Naive thymus-derived CD8-positive, alpha-beta T cell (primary cell): ENCODE measurements at places on chromosomes 2 and 18. TPM values are rescaled to one million over a fixed set of nuclear protein-coding genes. Genes with fewer than 3 reads are reported as not detected.
A peak's percentile ranks its signal among the peaks of the same experiment; 100 is the strongest.

DNA sequence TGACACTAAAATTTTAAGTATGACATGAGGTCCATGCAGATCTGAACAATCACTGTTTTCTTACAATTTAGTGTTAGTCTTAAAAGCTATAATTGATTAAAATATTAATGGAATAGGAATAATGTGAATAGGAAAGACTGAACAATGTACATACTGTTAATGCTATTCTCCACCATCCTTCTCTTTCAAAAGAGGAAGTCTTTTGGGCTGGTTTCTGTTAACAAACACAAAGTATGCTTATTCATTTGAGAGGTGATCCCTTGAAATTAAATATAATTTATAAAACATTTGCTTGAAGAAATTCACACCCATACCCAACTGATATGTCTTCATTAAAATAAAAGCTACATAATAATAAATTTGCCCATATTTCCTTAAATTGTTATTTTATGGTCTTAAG, 2.3 kb downstream of the STPG4 start:
- H3K27me3 ChIP-seq = no peaks in the 10 kb centered on the region
- H3K36me3 ChIP-seq = peaks cover 19% of the 10 kb centered on the region
- H3K4me3 ChIP-seq = no peak overlapping the region
- no peak for DNase-seq
- no peak overlapping the region for H3K27ac ChIP-seq
- peaks cover 8% of the 10 kb centered on the region for H3K4me1 ChIP-seq

GRCh38 chr2:232983669-232984140, 29.4 kb downstream of the NGEF start:
- H3K4me1 ChIP-seq = peaks cover 7% of the 10 kb centered on the region
- peaks cover 13% of the 10 kb centered on the region for H3K36me3 ChIP-seq
- H3K27ac ChIP-seq = no peak overlapping the region

DNA sequence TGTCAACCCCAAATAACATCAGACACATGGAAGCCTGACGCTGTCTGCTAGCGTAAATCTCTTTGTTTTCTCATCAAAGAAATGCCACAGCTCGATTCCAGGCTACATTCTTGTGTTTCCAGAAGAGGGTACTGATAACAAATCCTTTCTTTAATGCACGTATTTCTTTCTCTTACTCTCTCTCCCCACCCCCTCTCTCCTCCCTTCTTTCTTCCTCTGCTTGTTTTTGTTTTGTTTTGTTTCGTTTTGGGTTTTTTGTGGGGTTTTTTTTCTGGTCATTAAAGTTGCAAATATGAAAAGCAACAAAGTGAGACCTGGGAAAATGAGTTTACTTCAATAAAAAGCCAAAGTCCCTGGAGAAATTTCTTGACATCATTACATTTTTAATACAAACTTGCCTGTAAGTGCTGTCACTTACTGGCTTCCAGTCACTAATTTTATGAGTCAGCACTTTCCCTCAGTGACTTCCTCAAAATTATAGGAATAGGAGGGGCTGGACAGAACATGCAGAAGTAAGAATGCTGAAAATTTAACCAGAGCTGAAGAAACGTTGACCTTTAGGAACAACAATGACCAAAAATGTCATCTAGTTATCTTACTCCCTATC, 106.7 kb upstream of the NABP1 start:
- no peaks in the 10 kb centered on the region for H3K36me3 ChIP-seq
- peaks cover 9% of the 10 kb centered on the region for H3K4me1 ChIP-seq
- DNase-seq = peak; percentile 51
- no peak overlapping the region for H3K27ac ChIP-seq
- peaks cover 3% of the 10 kb centered on the region for H3K27me3 ChIP-seq
- peak overlapping the region; percentile 64 for H3K4me3 ChIP-seq

- no peaks in the 10 kb centered on the region for H3K36me3 ChIP-seq
- peaks cover 6% of the 10 kb centered on the region for H3K27me3 ChIP-seq
- no peak for DNase-seq
- H3K27ac ChIP-seq = no peak overlapping the region
Observed at GRCh38 chr2:216554286-216554685, 55.6 kb downstream of the RPL37A start.

- no peaks in the 10 kb centered on the region for H3K36me3 ChIP-seq
- H3K27ac ChIP-seq = no peak overlapping the region
- DNase-seq = no peak
- H3K4me1 ChIP-seq = no peaks in the 10 kb centered on the region
- no peak overlapping the region for H3K4me3 ChIP-seq
Observed at GRCh38 chr2:8059255-8059654, 622.6 kb upstream of the ID2 start.

- peaks cover 10% of the 10 kb centered on the region for H3K27me3 ChIP-seq
- DNase-seq = no peak
- H3K4me3 ChIP-seq = no peak overlapping the region
Observed at GRCh38 chr2:177031438-177032180, 181.0 kb upstream of the HNRNPA3 start.

DNA sequence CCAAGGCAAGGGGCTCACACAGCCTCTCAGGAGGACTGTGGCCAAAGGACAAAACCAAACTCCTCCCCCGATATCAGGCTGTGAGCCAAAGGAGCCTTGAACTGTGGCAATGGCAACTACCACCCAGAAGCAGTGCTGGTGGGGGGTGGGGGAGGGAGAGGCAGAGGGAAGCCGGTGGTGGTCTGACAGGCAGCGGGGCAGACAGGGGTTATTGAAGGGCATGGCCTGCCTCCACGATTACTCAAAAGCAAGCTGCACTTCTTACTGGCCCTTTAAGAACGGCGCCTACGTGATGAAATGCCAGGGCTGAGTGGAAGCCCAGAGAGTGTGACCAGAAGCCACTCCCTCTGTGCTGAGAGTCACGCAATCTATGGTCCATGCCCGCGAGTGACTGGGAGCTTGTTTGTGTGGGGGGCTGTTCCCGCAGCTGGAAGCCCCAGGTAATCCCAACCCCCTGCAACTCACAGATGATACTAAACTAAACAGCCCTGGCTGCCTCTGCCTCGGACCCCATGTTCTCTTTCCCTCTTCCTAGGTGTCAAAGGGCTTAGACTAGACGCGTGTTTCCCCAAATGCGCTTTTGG, 128.2 kb upstream of the CXCR4 start:
- no peaks in the 10 kb centered on the region for H3K36me3 ChIP-seq
- H3K4me3 ChIP-seq = no peak overlapping the region
- no peak for DNase-seq
- no peaks in the 10 kb centered on the region for H3K27me3 ChIP-seq
- peaks cover 57% of the 10 kb centered on the region for H3K4me1 ChIP-seq

DNA sequence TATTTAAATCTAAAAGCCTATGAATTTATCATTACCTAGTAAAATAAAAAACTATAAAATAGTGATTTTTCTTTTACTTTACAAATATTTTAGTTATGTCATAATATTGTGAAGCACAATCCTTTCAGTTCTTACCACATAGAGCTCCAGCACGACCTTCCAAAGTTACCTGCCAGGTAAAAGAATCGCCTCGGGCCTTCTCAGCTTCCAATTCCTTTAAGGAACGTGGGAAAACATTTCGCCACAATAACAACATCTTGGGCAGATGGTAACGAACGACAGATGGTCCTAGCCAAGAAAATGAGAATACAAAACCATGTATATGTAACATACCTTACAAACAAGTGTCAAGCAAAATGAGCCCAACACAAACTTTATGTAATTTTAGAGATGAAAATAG, 23.7 kb downstream of the HEATR5B start:
- peaks cover 22% of the 10 kb centered on the region for H3K36me3 ChIP-seq
- H3K27me3 ChIP-seq = no peaks in the 10 kb centered on the region
- DNase-seq = no peak
- H3K27ac ChIP-seq = no peak overlapping the region
- peaks cover 4% of the 10 kb centered on the region for H3K4me1 ChIP-seq
- H3K4me3 ChIP-seq = no peak overlapping the region

- no peak for DNase-seq
- H3K4me1 ChIP-seq = no peaks in the 10 kb centered on the region
- H3K36me3 ChIP-seq = no peaks in the 10 kb centered on the region
- H3K27me3 ChIP-seq = peaks cover 28% of the 10 kb centered on the region
- no peak overlapping the region for H3K4me3 ChIP-seq
Observed at GRCh38 chr2:181642086-181642485, 14.8 kb downstream of the CERKL start.

- H3K27ac ChIP-seq = no peak overlapping the region
- no peaks in the 10 kb centered on the region for H3K27me3 ChIP-seq
- no peak for DNase-seq
Observed at GRCh38 chr18:6355789-6356589, 58.7 kb downstream of the L3MBTL4 start.

DNA sequence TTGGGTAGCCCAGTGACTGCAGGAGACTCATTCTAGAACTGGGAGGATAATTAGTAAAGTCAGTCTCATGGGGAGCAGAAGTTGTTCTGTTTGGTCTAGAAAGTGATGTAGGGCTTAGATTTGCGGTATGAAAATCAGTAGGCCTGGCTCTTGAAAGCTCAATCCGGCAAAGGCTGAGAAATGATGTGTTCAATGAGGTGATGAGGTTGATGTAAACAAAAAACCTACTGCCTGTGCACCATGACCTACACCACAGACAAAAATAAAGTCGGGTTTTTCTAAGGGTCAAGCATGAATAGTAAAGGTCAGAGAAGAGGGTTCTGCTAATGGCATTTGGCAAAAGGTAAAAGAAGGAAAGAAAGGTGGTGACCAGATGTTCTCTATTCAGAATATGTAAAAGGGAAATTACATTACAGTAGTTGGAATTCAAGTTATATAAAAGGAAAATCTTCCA, 80.8 kb upstream of the COL5A2 start:
- no peaks in the 10 kb centered on the region for H3K27me3 ChIP-seq
- peaks cover 15% of the 10 kb centered on the region for H3K4me1 ChIP-seq
- no peak for DNase-seq
- H3K4me3 ChIP-seq = no peak overlapping the region
- H3K27ac ChIP-seq = no peak overlapping the region

DNA sequence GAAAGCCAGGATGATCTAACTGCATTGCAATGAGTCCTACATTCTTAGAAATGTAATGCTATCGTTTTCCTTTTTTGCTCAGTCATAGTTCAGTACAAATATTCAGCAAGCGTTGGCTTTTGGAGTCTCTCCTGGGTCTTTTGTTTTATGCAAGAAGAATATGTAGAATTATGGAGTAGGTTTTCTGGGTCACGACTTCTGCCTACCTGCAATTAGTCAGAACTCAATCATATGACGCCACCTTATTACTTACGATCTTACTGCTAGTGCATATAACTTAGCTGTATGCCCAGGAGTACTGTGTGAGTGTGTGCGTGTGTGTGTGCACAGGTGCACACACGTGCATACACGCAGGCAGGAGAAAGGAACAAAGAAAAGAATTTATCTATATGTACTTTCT, 640.2 kb downstream of the STK39 start:
- H3K4me3 ChIP-seq = no peak overlapping the region
- H3K36me3 ChIP-seq = no peaks in the 10 kb centered on the region
- H3K27ac ChIP-seq = no peak overlapping the region
- no peaks in the 10 kb centered on the region for H3K4me1 ChIP-seq

GRCh38 chr2:112730791-112731190, 10.0 kb downstream of the NT5DC4 start:
- DNase-seq = no peak
- H3K4me3 ChIP-seq = no peak overlapping the region
- H3K27me3 ChIP-seq = peaks cover 2% of the 10 kb centered on the region
- no peak overlapping the region for H3K27ac ChIP-seq
- H3K4me1 ChIP-seq = peaks cover 5% of the 10 kb centered on the region

- no peak overlapping the region for H3K27ac ChIP-seq
- H3K4me1 ChIP-seq = peaks cover 18% of the 10 kb centered on the region
- H3K27me3 ChIP-seq = no peaks in the 10 kb centered on the region
- no peak overlapping the region for H3K4me3 ChIP-seq
- H3K36me3 ChIP-seq = no peaks in the 10 kb centered on the region
Observed at GRCh38 chr2:9747396-9747795, 95.9 kb upstream of the TAF1B start.

DNA sequence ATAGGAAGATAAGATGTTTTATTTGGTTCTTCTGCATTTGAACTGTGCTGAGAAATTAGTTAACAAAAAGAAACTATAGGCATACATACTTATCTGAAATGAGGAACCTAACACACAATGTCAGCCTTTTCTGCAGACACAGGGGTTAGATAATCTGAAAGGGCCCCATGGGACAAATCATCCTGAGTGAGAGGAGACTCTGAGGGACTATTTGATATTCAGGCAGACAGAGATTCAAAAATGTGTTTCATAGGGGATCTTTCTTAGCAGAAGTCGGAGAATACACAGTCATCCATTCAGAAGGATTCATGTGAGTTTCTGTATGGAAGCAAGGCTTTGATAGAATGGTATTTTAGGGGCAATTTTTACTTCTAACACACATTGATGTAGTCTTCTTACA, 79.1 kb downstream of the NCKAP5 start:
- H3K27ac ChIP-seq = no peak overlapping the region
- H3K4me3 ChIP-seq = no peak overlapping the region
- no peak for DNase-seq
- H3K27me3 ChIP-seq = no peaks in the 10 kb centered on the region

GRCh38 chr2:20928617-20929016, 105.7 kb upstream of the LDAH start:
- DNase-seq = no peak
- no peak overlapping the region for H3K27ac ChIP-seq
- H3K27me3 ChIP-seq = peaks cover 25% of the 10 kb centered on the region
- no peaks in the 10 kb centered on the region for H3K4me1 ChIP-seq
- H3K4me3 ChIP-seq = no peak overlapping the region

DNA sequence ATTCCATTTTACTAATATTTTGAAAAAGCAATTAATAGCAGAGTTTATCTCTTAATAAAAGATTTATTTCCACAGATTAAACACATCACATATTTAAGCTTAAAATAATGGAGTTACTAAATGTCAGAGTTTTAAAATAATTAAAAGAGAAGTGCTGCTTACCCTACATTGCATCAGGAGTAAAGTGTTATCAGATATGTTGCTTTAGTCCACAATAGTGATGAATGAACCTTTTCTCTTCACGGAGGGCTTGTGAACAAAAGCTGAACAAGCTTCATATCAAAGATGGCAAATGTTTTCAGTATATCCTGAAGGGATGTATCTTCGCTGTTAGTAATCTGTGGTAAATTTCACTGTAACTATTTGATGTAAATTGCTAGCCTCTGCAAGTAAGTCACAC, 69.4 kb upstream of the TTC27 start:
- H3K27ac ChIP-seq = no peak overlapping the region
- H3K27me3 ChIP-seq = no peaks in the 10 kb centered on the region
- no peak for DNase-seq
- no peaks in the 10 kb centered on the region for H3K4me1 ChIP-seq

DNA sequence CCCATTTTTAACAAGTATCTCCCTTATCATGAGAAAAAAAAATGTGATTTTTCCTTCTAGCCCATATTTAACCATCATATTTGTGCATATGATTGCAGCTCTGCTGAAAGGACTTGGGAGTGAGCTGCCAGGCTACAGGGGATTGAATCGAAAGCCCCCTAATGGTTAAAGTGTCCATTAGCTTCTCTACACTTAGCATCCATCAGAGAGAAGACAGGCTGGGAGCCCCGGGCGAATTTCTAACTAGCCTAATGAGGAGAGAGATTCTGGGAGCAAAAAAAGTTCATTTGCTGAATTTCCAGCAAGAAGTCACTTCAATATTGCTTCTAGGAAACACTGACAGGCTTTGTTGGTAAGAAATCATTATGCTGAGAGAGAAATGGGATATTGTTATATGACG, 848.8 kb downstream of the TDRD15 start:
- DNase-seq = no peak
- no peaks in the 10 kb centered on the region for H3K4me1 ChIP-seq
- no peak overlapping the region for H3K27ac ChIP-seq
- no peak overlapping the region for H3K4me3 ChIP-seq

Gene CPLX4
- polyA plus RNA-seq = not detected

Gene INPP1
- polyA plus RNA-seq = 2.8 TPM

Gene XIRP2
- polyA plus RNA-seq = not detected

Gene STPG4
- not detected for polyA plus RNA-seq

Gene RSAD2
- polyA plus RNA-seq = 4.0 TPM

Gene ELOA2
- polyA plus RNA-seq = not detected

Gene FAM237A
- not detected for polyA plus RNA-seq

Gene PTPN4
- 93.0 TPM for polyA plus RNA-seq
